ENCODE measurements at places on chromosomes 16 and 17. TPM values are rescaled to one million over a fixed set of nuclear protein-coding genes. Genes with fewer than 3 reads are reported as not detected.

Gene TSR3
- 43.8 TPM for total RNA-seq

Gene CAMTA2
- 55.8 TPM for total RNA-seq

Gene PRCD
- 7.7 TPM for total RNA-seq

Gene PYDC1
- total RNA-seq, result not detected

DNA sequence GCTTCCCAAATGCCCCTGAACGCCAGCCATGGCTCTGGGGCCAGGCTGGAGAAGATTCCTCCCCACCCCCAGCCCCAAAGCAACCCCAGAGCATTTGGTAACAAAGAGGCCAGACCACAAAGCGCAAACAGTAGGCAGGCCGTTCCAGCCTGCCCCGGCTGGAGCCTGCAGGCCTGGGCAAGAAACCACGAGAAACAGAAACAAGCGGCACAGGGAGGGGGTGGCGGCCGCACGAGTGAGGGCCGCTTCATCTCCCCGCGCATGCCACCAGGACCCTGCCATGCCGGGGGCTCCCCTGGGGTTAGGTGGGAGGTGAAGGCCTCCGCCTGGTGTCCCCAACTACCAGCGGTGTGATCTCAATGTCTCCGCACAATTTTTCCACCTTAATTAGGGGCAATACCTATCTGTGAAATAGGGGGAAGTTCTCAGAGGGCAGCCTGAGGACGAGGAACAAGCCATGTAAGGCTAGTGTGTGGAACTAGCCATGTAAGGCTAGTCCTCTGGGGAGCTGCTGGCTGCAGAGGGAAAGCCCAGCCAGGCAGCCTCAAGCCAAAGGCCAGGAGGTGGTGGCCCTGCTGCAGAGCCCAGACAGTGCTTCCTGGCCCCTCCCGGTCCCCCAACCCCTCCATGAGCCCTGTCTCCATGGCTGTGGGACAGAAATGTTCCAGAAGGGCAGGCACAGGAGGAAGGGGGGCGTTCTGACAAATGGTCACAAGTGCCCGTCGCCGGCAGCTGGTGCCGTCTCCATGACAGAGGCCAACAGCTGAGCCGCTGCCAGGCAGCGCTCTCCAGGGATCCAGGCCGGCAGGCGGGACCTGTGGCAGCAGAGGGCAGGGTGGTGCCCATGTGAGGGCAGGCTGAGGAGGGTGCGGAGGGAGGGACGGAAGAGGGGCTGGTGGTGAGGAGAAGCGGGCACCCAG, 14.5 kb upstream of the MTSS2 start:
- no peak for DNase-seq
